ENCODE measurements at places on chromosomes 6 and 20.

- peak; percentile 25 for DNase-seq
These were observed 616.9 kb upstream of the MAN1A1 start for GRCh38 chr6:119966484-119966883.

GRCh38 chr6:167590193-167590592, 236.5 kb upstream of the AFDN start:
- peak; percentile 6 for DNase-seq

GRCh38 chr6:144510859-144511258, 225.7 kb downstream of the UTRN start:
- DNase-seq = no peak

DNA sequence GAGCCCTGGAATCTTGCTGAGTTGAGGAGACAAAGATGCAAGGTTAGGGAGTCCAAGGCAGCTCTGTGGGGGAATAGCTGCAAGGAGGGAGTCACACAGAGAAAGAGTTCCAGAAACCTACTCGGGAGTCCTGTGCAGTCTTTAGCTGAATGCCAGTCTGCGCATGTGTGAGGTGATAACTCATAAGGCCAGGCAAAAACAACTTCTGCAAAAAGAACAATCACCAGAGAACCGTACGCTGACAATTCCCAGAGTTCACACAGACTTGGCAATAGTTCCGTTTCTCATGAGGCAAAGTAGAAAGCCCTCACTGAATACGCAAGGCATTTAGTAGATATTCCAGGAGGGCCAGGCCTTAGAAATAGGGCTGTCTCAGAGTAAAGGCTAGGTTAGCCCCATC, 135.2 kb upstream of the TAB2 start:
- DNase-seq = no peak

DNA sequence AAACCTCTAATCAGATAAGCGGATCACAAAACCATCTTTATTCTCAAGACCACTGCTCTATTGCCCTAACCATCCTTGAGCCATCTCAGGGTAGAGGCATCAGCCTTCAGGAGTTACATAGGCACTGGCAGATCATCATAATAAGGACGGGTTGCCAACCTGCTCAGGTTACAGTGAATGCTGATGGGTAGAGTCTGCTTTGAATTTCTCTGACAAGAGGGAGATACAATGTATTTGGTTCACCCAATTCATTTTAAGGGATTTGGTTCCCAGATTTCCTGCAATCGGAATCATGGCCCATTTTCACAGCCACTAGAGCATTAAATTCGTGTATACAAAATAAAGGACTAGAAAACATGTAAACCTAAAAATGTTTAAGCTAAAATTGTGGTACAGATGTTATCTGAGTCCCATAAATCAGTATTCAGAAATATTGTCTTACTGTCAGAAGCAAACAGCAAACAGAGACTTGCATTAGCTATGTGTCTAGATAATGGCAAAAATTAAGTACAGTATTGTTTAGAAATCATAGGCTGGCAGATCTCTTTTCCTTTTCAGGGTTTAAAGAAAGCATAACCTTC, 41.9 kb upstream of the TMEM170B start:
- DNase-seq = no peak

DNA sequence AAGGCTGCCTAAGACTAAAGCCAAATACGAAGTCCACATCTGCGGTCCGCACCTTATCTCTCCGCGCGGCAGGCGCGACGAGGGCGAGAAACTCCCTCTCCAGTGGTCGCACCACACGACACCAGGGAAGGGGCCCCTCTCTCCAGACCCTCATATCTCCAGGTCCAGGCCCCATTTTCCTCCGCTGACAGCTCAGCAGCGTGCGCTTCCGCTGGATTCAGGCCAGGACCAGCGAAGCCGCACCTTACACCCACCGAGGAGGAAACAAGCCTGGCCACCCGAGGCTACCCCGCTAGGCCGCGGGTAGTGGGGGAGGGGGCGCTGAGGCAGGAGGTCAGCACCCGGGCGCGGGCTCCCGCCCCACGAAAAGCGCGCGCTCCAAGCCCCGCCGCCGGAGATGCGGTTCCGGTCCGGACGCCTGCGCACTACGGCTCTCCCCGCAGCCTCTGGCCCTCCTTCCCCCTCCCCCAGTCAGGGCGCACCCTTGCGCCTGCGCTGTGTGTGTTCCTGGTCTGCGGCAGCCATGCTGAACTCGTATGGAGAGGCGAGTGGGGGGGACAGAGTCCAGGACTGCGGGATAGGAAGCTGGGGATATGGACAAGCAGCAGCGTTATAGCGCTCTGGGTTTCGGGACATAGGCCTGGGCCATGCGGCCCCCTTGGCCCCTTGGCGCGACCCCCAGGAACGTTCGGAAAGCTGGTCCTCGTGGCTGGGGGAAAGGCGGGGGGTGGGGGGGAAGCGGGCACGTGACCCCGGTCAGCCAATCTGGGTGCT, at the start of gene BRD2:
BRD2 (plus strand) TSS at position 502 of the 774 bp plus-strand sequence. CDS start 4,305 bp downstream, outside the sequence.
- DNase-seq = peak; percentile 97

- no peak for DNase-seq
These were observed 366.2 kb upstream of the CNR1 start for GRCh38 chr6:88532241-88532860.

DNA sequence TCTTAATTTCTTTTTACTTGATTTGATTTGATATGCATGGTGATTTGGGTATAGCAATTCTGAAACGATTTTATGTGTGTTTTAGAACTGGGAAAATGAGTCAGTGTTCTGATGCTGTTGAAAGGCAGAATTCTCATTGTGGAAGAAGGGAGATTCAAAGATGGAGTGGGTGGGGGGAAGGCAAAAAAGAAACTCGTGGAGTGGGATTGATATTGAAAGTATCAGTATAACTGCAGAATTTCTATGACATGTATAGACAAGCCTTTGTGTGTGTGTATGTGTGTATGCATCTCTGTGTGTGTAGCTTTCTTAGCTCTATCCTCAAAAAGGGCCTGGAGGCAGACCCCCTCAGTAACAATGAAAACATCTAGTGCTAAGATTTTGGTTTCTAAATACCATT, 184.3 kb upstream of the OLIG3 start:
- no peak for DNase-seq

DNA sequence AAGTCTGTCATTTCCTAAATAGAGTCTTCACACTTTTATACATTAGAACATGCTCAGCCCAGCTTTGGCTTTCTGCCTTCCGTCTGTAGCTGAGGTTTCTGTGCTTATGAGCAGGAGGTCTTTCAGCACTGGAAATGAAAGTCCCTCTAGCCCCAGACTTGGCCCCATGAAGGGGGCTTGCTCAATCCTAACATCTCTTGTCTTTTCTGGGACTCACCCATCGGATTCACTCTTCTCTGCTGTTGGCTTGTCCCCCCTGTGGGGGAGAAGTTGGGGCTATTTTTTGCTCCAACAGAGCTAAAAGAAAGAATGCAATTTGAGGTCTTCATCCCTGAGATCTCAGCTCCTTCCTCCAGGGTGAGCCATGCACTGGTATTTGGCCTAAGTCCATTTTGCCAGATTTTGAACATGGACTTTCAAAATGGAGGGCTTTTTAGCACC, 177.7 kb downstream of the MRPL14 start:
- no peak for DNase-seq

DNA sequence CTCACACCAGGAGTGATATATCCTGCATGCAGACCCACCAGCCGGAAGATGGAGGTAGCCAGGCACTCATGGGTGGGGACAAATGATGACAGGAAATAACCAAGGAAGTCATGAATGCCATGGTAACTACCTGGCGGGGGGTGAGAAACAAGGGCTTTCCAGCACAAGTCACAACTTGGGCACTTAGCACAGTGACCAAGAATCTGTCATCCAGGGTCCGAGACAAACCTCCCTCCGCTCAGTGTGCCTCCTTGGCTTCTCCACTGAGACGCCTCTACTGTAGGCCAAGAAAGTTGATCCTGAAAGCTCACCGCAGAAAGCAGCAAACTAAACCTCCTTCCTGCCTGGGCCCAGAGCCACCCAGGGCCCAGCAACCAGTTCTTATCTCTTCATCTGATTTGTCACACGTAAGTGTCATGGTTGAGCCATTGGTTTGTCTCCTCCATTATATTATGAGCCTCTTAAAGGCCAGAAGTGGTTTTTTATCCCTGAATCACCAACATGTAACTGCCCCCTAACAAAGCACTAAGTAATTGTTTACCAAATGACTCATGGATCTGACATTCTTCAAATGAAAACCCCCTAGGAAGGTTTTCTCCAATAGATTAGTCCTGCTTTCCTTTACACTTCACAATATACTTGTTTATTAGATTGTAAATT, 84.3 kb upstream of the TAB2 start:
- peak; percentile 76 for DNase-seq

- DNase-seq = no peak
These were observed 32.9 kb upstream of the BACH2 start for GRCh38 chr6:90329386-90330077.

- peak; percentile 28 for DNase-seq
These were observed 61.4 kb downstream of the BMP2 start for GRCh38 chr20:6828794-6829423.

- no peak for DNase-seq
These were observed 1.5 kb downstream of the TGM3 start for GRCh38 chr20:2297357-2297728.

DNA sequence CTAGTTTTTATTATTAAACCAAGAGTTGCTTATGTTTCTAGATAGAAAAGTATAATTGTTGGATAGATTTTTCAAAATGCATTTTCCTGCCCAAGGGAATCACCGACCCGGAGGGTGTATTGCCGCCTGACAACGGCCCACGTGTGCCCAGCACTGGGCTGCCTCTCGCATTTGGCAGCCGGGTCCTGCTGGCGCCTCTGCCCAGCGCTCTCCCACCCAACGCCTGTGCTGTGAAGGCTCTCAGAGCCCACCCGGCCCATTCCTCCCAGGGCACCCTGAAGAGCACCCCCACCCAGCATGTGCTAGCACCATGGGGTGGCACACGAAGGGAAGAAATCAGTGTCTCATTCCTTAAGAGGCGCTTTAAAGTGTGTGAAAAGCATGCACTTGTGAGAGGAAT, 88.3 kb upstream of the AFDN start:
- DNase-seq = no peak

- DNase-seq = no peak
These were observed 50.0 kb upstream of the RNGTT start for GRCh38 chr6:89013438-89013837.

DNA sequence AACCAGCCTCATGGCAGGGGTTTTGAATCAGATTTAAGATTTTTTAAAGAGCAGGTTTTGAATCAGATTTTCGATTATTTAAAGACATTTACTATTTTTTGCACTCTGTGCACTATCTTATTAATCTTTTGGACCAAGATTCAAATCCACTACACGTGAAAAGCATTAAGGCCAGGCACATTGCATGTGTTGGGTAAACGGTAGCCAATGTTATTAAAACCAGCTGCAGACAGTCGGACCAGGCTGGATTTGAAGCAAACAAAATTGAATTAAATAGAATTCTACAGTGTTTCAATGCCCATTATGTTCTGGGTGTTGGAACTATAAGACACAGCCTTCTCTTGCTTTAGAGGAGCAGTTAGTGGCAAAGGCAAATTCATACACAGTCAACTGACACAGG, 7.7 kb downstream of the HLA-DOA start:
- DNase-seq = no peak

GRCh38 chr20:6238421-6238820, 115.6 kb upstream of the FERMT1 start:
- no peak for DNase-seq

DNA sequence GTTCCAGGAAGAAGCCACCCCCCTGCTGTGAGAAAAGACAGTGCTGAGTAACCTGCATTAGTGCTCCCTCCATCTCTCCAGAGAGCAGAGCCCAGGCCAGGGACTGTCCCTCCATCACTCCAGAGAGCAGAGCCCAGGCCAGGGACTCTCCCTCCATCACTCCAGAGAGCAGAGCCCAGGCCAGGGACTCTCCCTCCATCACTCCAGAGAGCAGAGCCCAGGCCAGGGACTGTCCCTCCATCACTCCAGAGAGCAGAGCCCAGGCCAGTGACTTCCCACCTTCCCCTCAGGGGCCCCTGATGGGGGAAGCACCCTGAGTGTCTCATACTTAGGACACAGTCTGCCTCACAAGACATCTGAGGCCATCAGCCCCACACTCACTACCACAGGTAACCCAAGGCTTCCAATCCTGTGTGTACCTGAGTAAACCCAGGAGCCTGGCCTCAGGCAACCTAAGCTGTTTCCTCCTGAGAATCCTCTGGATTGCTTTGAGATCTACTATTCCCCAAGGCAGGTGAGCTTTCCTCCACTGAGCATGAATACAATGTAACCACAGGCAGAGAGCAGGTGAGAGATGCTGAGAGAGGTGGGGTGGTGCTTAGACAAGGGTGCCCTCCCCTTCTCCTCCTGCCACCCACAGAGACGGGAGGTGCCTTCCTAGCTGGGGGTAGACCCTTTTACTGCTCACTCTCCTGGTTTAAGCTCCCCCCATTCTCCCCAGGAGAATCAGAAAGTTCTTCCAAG, 4.9 kb downstream of the TBXT start:
- DNase-seq = no peak

DNA sequence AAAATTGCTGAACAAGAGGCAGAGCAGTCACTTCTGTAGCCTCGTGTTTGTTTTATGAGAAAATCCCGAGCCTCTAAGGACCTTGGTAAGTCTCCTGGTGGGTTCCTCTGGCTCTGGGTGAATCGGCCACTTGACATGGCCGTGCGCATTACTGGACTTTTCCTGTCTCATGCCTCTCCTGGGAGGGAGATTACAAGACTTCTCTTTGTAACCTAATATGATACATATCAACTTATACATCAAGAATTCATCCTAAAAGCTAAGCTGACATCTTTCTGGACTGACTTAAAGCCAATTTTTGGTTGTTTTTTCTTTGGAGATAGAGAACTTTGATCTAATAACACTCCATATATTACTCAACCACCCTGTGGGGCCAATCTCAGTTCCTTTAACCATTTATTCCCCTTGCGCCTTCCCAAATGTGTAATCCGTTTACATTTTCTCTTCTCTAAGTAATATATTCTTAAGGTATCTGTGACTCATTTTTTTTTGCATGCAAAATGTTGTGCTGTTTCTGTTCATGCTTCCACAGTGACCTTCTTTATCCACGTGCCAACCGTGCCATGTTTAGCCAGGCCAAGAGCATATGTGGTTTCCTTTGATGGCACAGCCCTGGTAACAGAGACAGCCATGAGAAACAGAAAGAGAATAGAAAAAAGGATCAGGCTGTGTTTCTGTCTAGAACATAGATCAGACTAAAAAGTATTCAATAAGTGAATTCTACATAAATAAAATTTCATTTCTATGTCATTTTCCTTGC, 47.5 kb upstream of the JAG1 start:
- no peak for DNase-seq

DNA sequence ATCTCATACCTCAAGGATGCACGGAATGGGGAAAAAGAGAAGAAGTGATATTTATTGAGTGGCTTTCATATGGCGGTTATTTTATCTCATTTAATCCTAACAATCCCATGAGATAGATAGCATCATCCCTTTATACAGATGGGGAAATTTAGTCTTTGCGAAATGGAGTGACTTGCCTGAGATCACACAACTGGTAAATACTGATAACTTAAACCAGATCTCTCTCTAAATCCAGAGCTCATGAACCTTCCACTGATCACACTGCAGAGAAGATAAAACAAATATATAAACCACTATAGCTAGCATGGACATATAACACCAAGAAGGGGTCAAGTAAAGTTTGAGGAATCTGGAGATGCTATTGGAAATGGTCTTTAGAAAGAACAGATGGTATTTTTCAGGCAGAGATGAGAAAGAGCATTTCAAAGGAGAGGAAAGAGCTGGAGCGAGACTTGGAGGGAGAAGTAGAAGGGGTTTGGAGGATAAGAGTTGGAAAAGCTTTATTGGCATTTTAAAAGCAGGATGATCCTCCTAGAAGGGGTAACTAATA, 139.8 kb upstream of the TNFAIP3 start:
- DNase-seq = no peak

Measured in activated CD4-positive, alpha-beta memory T cell treated with anti-CD3 and anti-CD28 coated beads, Interleukin-2, amount 10 ng/mL, durations not matched to agents 7 days and 5 days (primary cell).